Activated T-cell treated with anti-CD3 and anti-CD28 coated beads, Interleukin-2, amount 50 U/mL, for 72 hours (primary cell): ENCODE measurements at places on chromosomes 4 and X.

DNA sequence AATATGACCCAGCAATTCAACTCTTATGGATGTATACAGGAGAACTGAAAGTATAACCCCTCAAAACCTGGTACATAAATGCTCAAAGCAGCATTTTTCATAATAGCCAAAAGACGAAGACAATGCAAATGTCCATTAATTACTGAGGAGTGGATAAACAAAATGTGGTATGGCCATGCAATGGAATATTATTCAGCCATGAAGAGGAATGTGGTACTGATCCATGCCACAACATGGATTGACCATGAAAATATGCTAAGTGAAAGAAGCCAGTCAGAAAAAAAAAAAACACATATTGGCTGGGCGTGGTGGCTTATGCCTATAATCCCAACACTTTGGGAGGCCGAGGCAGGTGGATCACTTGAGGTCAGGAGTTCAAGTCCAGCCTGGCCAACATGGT, 74.5 kb upstream of the PLS3 start:
- DNase-seq, result no peak

- no peak for DNase-seq
Observed at GRCh38 chrX:118345045-118345463, 852 bp upstream of the WDR44 start.

DNA sequence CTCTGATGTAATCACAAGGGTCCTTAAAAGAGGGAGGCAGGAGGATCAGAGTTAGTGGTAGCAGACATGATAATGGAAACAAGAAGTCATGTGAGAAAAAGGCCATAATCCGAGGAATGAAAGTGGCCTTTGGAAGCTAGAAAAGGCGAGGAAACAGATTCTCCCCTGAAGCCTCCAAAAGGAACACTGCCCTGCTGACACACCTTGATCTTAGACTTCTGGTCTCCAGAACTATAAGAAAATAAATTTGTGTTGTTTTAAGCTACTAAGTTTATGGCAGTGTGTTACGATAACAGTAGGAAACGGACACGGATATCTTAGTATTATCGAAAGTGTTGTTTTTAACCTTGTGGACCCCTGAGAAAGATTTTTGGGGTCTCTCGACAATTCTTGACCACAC, 24.4 kb downstream of the CLCN3 start:
- DNase-seq, result no peak

GRCh38 chr4:37537484-37537883, 148.7 kb downstream of the RELL1 start:
- no peak for DNase-seq

DNA sequence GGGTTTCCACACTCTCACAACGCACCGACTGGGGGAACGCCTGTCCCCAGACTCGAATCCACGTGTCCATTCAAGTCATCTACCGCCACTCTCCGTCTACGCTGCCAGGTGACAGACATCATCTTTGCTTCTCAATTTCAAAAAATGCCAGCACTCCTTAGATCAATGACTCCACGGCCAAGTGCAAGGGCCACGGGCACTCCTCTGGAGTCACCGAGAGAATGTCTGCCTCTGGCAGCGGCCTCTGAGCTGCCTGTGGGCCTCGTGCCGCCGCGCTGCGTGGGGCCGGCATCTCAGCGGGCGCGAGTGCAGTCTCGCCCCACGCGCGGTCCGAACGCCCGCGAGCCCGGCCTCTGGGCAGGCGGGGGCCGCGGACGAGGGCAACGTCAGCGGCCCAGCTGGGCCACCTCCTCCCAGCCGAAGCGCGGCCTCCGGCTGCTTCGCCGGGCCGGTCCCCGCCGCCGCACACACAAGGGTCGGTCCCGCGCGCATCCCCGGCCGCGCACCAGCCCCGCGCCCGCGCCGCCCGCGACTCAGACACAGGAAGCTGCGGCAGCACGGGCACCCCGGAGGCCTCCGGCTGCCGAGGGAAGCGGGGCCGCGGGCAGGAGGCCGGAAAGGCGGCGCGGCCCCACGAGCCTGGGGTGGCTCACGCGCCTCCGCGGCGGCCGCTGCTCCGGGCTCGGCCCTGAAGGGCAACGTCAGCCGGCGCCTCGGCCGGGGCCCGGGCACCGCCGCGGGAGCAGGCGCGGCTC, 450 bp downstream of the ACSL1 start:
- peak; percentile 70 for DNase-seq

GRCh38 chr4:23438764-23439163, 451.1 kb downstream of the PPARGC1A start:
- no peak for DNase-seq

DNA sequence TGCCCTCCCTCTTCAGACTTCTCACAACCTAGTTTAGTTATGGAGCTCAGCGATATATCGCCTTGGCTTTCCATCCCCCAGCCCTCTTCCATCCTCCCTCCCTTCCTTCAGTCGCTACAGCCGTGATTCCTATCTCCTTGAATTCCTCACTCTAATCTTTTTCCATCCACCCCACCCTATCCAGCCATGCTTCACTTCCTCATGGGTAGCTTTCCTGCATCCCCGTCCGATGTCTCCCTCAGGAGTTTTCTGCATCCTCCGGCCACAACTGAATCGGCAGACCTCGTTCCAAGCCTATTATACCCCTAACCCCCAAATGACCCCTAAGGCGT, 456 bp downstream of the SNX12 start:
- no peak for DNase-seq

DNA sequence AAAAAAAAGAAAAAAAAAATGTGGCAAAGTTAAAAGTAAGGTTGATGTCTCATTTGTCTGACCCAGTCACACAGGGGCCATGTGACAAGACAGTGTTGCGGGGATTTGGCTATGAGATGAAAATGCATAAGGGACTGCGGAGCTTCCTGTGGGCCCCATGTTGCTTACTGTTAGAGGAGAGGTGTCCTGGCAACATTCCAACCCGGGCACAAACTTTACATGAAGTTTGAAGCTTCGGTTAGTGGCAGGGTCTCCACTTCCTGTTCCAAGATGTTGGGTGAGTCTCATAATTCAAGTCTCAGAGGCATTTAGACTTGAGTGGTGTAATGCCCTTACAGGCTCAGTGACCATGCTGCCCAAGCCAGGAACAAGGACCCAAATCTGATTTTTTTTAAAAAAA, 111.3 kb downstream of the MAML3 start:
- no peak for DNase-seq

DNA sequence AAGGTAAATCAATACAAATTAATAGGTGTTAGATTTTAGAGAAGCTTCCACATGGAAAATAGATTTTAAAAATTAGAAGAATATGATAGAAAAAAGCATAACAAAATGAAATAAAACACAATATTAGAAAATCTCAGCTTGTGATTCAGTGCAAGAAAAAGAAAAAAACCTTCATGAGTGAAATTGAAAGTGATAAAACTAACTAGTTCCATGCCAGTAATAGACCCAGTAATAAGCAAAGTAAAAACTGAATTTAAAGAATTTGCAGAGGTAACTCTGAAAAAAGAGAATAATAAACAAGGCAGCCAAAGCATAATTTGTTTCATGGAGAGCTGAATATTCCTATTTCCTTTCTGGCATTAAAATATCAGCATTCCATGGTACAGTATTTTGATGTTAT, 174.3 kb upstream of the TENM3 start:
- no peak for DNase-seq

GRCh38 chr4:16794816-16795445, 103.5 kb downstream of the LDB2 start:
- DNase-seq, result peak; percentile 48

DNA sequence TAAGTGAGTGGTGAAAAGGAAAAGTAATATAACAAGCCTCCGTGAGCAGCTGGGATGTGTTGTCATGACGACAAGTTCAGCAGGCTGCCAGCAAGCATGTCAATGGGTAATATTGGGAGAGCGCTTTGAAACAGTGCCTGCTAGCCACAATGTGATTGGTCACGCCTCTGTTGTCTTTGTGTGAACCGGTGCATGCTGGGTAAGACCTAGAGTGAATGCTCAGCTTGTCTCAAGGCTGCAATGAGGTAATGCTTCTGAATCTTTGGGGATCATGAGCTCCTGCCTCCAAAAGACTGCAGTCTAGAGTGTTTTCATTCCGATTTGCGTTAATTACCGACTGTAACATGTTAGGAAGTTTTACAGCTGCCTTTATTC, 54.9 kb downstream of the STOX2 start:
- no peak for DNase-seq

GRCh38 chr4:179048839-179049453, 1606.7 kb upstream of the AGA start:
- DNase-seq, result no peak

- no peak for DNase-seq
Observed at GRCh38 chr4:148515248-148515647, 73.0 kb upstream of the NR3C2 start.

DNA sequence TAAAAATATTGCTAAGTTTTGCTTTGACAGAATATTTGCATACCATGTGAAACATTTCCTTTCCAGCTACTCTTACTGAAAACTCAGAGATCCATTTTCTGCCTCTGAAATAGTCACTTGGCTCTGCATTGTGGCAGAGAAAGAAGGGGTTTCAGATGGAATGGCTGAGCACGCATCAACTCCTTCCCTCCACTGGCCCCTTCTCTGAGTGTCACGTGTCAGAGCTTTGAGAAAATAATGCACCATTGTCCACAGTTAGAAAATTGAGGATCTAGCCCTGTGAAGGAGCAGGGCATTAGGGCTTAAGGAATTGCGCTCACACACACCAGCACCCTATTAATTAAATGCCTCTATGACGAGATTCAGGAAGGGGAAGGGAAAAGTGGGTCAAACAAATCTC, 78.8 kb upstream of the FAT4 start:
- DNase-seq, result no peak

DNA sequence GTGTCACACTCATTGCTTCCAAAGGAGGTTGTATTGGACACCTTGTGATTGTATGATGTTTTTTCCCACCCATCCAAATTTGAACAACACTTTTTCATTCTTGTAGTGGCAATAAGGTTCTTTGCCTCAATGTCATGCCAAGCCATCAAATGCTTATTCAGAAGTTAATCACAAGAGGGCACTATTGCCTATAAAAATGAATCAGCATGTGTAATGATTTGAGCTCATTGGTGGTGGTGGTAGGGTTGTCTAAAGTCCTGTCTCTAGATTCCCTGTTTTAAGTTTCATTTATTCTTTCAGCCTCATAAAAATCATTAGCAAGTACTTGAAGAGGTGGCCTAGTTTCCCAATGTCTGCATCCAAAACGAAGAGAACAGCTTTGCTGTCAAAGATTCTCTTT, 37.0 kb downstream of the IRS4 start:
- DNase-seq, result no peak

DNA sequence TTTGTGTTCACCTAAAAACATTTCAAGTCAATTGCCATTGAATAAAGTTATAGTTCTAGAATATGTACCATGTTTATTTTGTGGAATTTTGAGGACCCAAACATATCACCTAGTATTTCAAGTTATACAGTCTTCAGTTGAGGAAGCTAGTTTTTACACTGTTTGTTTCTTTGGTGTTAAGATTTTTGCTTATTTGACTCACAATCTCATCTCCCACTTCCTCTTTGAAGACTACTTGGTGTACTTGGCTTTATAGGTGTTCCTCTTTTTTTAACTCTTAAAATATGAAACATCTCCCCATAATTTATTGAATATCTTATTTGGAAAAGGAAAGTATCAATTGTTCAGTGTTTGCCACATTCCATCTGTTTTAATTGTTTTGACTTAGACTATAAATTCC, 675.4 kb downstream of the RAPGEF2 start:
- no peak for DNase-seq

DNA sequence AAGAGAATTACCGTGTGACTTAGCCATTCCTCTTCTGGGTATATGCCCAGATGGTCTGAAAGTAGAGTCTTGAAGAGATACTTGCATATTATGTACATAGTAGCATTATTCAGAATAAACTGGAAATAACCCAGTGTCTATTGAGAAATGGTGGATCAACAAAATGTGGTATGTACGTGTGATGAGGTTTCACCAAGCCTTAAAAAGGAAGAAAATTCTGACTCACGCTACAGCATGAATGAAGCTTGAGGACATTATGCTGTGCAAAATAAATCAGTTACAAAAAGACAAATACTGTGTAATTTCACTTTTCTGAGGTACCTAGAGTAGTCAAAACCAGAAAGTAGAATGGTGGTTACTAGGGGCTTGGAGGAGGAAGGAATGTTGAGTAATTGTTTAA, 37.3 kb downstream of the GBA3 start:
- DNase-seq, result no peak

- no peak for DNase-seq
Observed at GRCh38 chrX:10597871-10598270, 22.5 kb downstream of the MID1 start.

DNA sequence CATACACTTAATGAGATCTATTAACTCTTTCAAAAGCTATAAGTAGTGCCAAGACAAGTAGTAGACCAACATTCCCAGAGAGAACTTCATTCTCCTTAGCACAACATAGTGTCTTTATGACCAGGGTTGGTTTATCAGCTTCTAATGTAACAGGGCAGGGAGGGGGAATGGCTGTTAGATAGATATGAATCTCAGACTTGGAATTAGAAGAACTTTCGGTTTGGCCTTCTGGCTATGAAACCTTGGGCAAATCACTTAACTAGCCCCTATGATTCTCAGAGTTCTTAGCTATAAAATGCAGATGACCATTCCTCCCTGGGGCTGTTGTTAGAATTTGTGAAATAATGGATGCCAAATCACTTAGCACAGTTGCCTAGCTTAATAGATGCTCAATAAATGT, 132.2 kb downstream of the SLC10A7 start:
- no peak for DNase-seq

GRCh38 chrX:71533851-71534561, 1.1 kb downstream of the OGT start:
- DNase-seq, result peak; percentile 60

DNA sequence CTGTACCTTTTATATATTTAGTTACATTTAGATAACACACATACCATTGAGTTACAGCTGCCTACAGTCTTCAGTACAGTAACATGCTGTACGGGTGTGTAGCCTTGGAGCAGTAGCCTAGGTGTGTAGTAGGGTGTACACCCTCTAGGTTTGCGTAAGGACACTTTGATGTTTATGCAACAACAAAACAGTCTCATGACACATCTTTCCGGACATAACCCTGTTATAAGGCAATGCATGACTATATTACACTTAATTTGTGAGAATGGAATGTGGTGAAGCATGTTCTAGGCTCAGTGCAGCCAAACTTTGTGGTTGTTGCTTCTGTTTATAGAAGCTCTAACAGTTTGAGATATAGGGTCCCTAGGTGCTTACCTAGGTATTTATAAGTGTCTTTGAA, 65.4 kb downstream of the SPRY1 start:
- DNase-seq, result no peak

DNA sequence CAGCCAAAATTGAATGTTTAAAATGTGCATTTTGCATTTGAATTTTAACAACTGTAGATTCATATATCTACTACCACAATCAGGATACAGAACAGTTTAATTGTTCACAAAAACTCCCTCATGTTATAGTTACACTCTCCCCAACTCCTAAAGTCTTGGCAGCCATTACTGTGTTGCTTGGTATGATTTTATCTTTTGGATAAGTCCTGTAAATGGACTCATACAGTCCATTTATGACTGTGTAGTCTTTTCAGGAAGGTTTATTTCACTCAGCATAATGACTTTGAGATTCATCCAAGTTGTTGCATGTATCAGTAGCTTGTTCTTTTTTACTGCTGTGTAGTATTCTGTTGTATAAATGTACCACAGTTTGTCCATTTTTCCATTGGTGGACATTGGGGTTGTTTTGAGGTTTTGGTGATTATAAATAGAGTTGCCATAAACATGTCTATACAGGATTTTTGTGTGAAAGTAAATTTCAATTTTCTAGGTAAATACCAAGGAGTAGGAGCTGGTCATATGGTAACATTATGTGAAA, 9.9 kb downstream of the FAM193A start:
- DNase-seq, result no peak

GRCh38 chr4:90328558-90328957, 201.4 kb downstream of the CCSER1 start:
- DNase-seq, result no peak
